Stimulated activated CD4-positive, alpha-beta T cell treated with anti-CD3 and anti-CD28 coated beads, Interleukin-15, amount 100 ng/mL, for 1 hour (primary cell): ENCODE measurements at places on chromosomes 11 and 22.

GRCh38 chr11:48087422-48087821, 107.1 kb downstream of the PTPRJ start:
- DNase-seq = no peak

GRCh38 chr11:116787436-116787785, 412 bp downstream of the ZPR1 start:
- DNase-seq = no peak

DNA sequence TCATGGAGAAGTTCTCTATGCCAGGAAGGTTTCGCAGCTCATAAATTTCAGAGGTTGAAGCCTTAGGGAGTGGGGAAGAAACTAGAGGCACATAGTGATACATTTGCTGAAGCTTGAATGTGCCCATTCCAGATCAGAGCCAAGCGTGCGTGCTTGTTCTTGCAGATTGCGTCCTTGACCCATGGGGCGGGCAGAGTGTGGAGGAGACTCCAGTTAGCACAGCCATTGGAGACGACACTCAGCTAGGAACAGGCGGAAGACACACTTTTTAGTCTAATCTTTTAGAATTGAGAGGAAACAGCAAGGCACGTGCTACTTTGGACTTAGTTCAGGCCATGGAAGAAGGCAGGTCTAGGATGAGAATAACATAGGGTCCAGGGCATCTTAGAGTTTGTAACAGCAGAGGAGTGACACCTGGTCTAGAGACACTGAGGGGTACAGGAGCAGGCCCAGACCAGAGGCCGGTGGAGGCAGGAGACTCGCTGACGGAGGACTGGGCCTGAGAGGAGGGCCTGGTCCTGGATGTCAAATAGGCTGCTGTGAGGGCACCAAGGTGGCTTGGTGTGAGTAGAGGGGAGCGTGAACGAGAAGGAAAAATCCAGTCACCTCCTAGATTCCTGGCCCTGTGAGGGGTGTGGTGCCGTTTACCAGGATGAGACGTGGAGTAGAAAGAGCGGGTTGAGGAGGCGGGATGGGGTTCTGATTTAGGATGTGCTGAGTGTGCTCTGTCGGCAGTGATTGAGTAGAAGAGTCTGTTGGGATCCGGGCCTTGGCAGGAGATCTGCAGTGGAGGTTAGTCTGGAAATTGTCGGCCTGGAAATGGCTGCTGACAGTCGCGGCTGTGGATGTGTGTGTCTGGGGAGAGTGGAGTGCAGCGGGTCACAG, 154.7 kb downstream of the TBC1D22A start:
- DNase-seq = no peak

- no peak for DNase-seq
Observed at GRCh38 chr11:134120143-134120850, 51.4 kb downstream of the JAM3 start.
